Hepatocyte (in vitro differentiated cells): ENCODE measurements at places on chromosomes 16 and 17. TPM values are rescaled to one million over a fixed set of nuclear protein-coding genes. Genes with fewer than 3 reads are reported as not detected.

- peak; percentile 90 for DNase-seq
- no peaks in the 10 kb centered on the region for H3K4me1 ChIP-seq
- no peaks in the 10 kb centered on the region for H3K36me3 ChIP-seq
Measured at GRCh38 chr16:67514382-67514828, 14.2 kb upstream of the RIPOR1 start.

The KRT39 gene
- polyA plus RNA-seq: not detected in 2 replicates

DNA sequence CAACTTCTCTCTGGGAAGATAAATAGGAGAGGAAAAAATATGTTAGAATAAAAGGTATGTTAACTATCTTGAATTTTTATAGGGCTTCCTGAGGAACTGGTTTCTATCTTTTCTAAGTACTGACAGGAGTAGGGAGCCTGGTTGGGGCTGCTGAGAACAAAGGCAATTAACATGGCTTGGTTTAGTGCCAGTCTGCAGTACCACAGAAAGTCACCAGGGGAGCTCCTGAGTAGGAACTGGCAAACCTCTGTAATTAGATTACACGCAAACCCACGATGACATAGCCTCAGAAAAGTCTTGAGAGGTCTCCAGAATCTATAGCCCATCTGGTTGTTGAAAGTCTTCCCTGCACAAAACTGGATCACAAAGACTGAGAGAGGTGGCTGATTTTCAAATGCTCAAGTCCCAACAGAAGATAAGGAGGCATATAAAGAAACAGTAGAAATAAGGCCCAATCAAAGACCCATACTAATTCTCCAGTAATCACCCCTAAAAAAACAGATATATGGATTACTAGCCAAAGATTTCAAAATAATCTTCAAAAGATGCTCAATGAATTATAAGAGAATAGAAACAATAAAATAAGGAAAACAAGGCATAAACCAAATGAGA is 11.7 kb upstream of the CNTNAP4 start:
- H3K4me1 ChIP-seq: no peaks in the 10 kb centered on the region
- no peak overlapping the region for H3K27ac ChIP-seq
- no peaks in the 10 kb centered on the region for H3K27me3 ChIP-seq
- no peak overlapping the region for H3K4me3 ChIP-seq

DNA sequence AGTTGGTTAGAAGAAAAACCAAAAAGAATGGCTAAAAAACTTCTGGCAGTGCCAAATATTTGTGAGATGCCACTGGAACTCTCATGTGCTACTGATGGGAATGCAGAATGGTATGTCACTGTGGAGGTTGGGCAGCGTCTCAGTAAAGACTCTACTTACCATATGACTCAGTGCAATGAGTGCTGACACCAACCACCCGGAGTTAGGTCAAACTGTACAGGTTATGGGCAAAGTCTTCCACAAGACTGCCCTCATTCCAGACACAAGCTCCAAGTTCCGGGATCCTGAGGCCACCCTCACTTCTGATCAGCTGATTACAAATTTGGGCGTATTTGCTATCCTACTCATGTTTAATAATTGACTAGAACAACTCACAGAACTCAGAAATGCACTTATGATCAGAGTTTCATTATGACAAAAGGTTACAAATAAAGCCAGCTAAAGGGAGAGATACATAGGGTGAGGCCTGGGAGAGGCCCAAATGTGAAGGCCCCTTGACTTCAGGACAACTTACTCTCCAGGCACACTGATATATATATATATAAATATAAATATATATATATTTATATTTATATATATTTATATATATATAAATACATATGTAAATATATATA is 114.9 kb downstream of the TRIM37 start:
- H3K36me3 ChIP-seq: no peaks in the 10 kb centered on the region
- H3K27ac ChIP-seq: peak overlapping the region; percentile 94
- peak; percentile 72 for DNase-seq
- no peak overlapping the region for H3K4me3 ChIP-seq
- H3K27me3 ChIP-seq: no peaks in the 10 kb centered on the region
- peaks cover 4% of the 10 kb centered on the region for H3K4me1 ChIP-seq

DNA sequence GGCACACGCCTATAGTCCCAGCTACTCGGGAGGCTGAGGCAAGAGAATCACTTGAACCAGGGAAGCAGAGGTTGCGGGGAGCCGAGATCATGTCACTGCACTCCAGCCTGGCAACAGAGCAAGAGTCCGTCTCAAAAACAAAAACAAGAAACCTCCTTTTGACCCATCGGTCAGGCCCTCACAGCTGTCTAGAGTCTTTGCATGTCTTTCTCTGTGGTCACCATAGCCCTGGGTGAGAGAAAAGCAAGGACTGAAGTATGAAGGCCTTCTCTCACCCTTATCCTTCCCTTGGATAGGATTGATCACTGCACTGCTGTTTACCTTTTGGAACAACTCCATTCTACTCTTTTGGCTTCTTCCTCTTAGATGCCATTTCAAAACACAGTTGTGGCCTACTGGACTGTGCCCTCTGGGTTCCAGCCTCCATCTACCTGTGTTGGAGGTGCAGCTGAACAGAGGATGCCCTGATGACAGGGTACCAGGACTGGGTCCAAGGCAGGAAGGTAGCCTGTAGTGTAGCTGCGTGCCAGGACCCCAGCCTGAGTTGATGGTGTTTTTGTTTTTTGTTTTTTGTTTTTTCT is 37.1 kb downstream of the LDHD start:
- no peaks in the 10 kb centered on the region for H3K36me3 ChIP-seq
- DNase-seq: no peak
- H3K4me3 ChIP-seq: no peak overlapping the region
- H3K27me3 ChIP-seq: no peaks in the 10 kb centered on the region
- no peak overlapping the region for H3K27ac ChIP-seq

The ERN1 gene
- 16.5 and 19.4 TPM in 2 replicates for polyA plus RNA-seq

- H3K27me3 ChIP-seq: no peaks in the 10 kb centered on the region
- H3K4me1 ChIP-seq: no peaks in the 10 kb centered on the region
- H3K4me3 ChIP-seq: no peak overlapping the region
- no peak overlapping the region for H3K27ac ChIP-seq
Measured at GRCh38 chr16:58088091-58088490, 41.1 kb downstream of the CFAP20 start.

The KRTAP4-3 gene
- not detected in 2 replicates for polyA plus RNA-seq

- DNase-seq: no peak
- H3K4me1 ChIP-seq: no peaks in the 10 kb centered on the region
- no peaks in the 10 kb centered on the region for H3K36me3 ChIP-seq
- no peaks in the 10 kb centered on the region for H3K27me3 ChIP-seq
- no peak overlapping the region for H3K27ac ChIP-seq
Measured at GRCh38 chr16:71205482-71206131, 24.9 kb downstream of the HYDIN start.

GRCh38 chr16:50574745-50575136 is 26.5 kb downstream of the NKD1 start:
- H3K27ac ChIP-seq: peak overlapping the region; percentile 85
- peaks cover 6% of the 10 kb centered on the region for H3K4me1 ChIP-seq
- DNase-seq: peak; percentile 33
- no peaks in the 10 kb centered on the region for H3K36me3 ChIP-seq

The CDH1 gene
- 105 and 131 TPM in 2 replicates for polyA plus RNA-seq

The TPPP3 gene
- 13.4 and 20.1 TPM in 2 replicates for polyA plus RNA-seq

DNA sequence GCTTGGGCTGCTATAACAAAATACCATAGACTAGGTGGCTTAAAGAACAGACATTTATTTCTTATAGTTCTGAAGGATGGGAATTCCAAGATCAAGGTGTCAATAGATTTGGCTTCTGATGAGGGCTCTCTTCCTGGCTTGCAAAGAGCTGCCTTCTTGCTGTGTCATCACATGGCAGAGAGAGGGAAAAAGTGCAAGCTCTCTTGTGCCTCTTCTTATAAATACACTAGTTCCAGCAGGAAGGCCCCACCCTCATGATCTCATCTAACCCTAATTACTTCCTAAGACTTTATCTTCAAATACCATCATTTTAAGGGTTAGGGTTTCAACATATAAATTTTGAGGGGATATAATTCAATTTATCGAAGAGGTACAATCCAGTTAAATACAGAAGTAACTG is 30.6 kb downstream of the ABCA9 start:
- H3K27ac ChIP-seq: no peak overlapping the region
- no peak overlapping the region for H3K4me3 ChIP-seq
- DNase-seq: no peak
- no peaks in the 10 kb centered on the region for H3K27me3 ChIP-seq
- no peaks in the 10 kb centered on the region for H3K36me3 ChIP-seq
- H3K4me1 ChIP-seq: no peaks in the 10 kb centered on the region

DNA sequence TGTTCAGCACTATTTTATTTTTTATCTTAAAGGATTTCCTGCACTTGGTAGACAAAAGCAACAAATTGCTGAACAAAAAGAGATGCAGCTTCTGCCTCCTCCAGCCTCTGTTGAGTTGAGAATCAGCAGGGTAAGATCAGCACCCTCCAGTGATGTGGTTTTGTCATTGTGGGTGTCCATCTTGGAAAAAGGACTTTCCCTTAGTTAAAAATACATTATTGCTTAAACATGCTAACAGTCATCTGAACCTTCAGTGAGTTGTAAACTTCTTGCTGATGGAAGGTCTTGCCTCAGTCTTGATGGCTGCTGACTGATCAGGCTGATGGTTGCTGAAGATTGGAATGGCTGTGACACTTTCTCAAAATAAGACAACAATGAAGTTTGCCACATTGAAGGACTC is 101.2 kb downstream of the PHKB start:
- no peaks in the 10 kb centered on the region for H3K4me1 ChIP-seq
- no peak overlapping the region for H3K4me3 ChIP-seq
- no peak overlapping the region for H3K27ac ChIP-seq

The SLC16A13 gene
- 18.8 and 21.1 TPM in 2 replicates for polyA plus RNA-seq

DNA sequence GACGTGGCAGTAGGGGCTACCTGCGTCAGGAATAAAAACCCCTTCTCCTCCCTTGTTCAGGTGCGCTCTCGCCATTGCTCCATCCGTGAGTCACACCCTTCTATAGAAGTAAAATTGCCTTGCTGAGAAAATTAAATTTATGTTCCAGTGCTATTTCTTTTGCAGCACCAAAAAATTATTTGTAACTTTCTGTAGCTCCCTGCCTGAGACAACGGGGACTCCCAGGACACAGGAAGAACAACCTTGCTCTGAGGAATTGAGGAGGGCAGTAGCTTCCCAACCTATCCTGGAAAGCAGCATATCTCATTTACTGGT is 85.4 kb downstream of the EMP2 start:
- H3K27ac ChIP-seq: peak overlapping the region; percentile 63
- H3K4me1 ChIP-seq: no peaks in the 10 kb centered on the region
- H3K36me3 ChIP-seq: no peaks in the 10 kb centered on the region
- no peak overlapping the region for H3K4me3 ChIP-seq
- no peaks in the 10 kb centered on the region for H3K27me3 ChIP-seq

The PKMYT1 gene
- 17.1 and 21.0 TPM in 2 replicates for polyA plus RNA-seq

The PRDM7 gene
- not detected in 2 replicates for polyA plus RNA-seq

GRCh38 chr17:55607731-55608341 is 96.6 kb upstream of the SMIM36 start:
- peak; percentile 50 for DNase-seq
- H3K27ac ChIP-seq: peak overlapping the region; percentile 56
- H3K4me3 ChIP-seq: no peak overlapping the region

DNA sequence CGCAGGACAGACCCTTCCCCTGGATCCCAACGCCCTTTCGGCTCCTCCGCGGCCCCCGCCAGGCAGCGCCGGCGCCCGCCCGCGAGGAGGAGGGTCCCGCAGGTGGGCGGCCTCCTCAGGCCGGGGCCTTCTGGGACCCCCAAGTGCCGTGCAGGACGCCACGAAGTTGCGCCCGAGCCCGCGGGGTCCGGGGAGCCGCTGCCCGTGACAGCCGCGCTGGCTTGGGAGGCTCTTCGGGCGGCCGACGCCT is 504 bp downstream of the ERN1 start:
- no peaks in the 10 kb centered on the region for H3K36me3 ChIP-seq
- no peak for DNase-seq
- H3K4me1 ChIP-seq: peaks cover 26% of the 10 kb centered on the region
- no peaks in the 10 kb centered on the region for H3K27me3 ChIP-seq
- peak overlapping the region; percentile 54 for H3K4me3 ChIP-seq

DNA sequence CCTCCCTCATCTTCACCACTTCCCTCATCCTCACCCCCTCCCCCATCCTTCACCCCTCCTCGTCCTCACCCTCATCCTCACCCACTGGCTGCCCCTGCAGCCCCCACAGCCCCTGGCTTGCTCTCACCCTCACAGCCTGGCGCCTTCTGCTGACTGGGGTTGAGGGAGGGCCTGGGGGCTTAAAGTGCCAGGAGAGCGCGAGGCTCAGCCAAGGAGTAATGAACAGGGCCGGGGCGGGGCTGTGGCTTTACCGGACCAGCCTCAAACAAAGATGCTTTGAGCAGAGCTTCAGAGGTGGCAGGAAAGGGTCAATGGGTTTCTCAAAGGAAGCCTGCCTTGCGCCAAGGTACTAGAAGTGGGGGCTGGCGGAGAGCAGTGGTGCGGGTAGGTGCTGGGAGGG is at the start of gene PRSS33:
TSS of gene PRSS33 (minus strand) at position 155 of the 400 bp plus-strand sequence. CDS start 1,013 bp downstream, outside the sequence.
- H3K4me3 ChIP-seq: no peak within 1 kb of the TSS
- no peak for DNase-seq
- H3K4me1 ChIP-seq: no peaks in the 10 kb centered on the region
- H3K27me3 ChIP-seq: no peaks in the 10 kb centered on the region
- no peak within 1 kb of the TSS for H3K27ac ChIP-seq

- H3K36me3 ChIP-seq: no peaks in the 10 kb centered on the region
- no peaks in the 10 kb centered on the region for H3K27me3 ChIP-seq
- peak; percentile 64 for DNase-seq
- peak overlapping the region; percentile 80 for H3K27ac ChIP-seq
- H3K4me3 ChIP-seq: peak overlapping the region; percentile 76
Measured at GRCh38 chr17:59154292-59154720, 680 bp downstream of the SKA2 start.

The GP1BA gene
- 0.06 TPM in 1 of 2 replicates, not detected in the other for polyA plus RNA-seq

GRCh38 chr17:37092071-37092470 is 143.3 kb downstream of the AATF start:
- no peaks in the 10 kb centered on the region for H3K36me3 ChIP-seq
- H3K27me3 ChIP-seq: no peaks in the 10 kb centered on the region
- H3K27ac ChIP-seq: peak overlapping the region; percentile 91
- H3K4me3 ChIP-seq: no peak overlapping the region
- peaks cover 30% of the 10 kb centered on the region for H3K4me1 ChIP-seq

DNA sequence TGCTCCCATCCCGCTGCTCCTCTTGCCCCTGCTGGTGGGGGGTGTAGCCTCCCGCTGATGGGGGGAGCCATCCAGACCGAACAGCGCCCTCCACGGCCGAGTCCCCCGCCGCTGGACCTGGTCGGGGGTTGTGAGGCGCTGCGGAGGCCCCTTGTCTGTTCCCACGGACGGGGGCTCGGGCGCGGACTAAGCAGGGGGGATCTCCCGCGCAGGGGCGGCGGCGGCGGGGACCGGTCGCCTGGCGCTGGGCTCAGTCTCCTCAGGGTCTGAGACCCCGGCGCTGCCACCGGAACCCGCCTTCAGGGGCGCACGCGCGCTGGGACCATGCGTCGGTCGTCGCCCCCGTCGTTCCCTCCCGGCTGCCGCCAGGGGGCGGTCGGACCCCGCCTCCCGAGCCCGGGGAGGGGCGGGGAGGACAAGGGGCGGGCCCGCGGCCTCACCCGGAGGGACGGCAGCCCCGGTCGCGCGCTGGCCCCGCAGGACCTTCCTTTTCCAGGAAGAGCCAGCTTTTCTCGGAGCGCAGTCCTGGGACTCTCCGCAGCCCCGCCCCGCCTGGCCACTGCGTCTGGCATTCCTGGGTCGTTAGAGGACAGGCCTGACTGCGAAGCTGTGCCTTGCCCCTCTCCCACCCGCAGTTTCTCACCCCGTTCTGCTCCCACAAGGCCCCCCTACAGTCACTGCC is 6.3 kb upstream of the IL32 start:
- H3K4me1 ChIP-seq: peaks cover 9% of the 10 kb centered on the region
- peak; percentile 97 for DNase-seq
- H3K27ac ChIP-seq: peak overlapping the region; percentile 87
- no peaks in the 10 kb centered on the region for H3K27me3 ChIP-seq
- no peaks in the 10 kb centered on the region for H3K36me3 ChIP-seq
